Camera-type eye (tissue), 1 donor: ENCODE measurements at places on chromosomes 3 and 15. TPM values are rescaled to one million over a fixed set of nuclear protein-coding genes. Genes with fewer than 3 reads are reported as not detected.

Gene TMPRSS7
- not detected for total RNA-seq

Gene AHSG
- not detected for total RNA-seq

Gene LYSMD4
- 29.0 TPM for total RNA-seq

Gene DAPK2
- 6.5 TPM for total RNA-seq

Gene CCDC9B
- 8.4 TPM for total RNA-seq

Gene MKRN3
- total RNA-seq: 34.4 TPM

Gene DLG1
- 141 TPM for total RNA-seq

Gene NANOGP8
- not detected for total RNA-seq

Gene TTLL3
- total RNA-seq: 115 TPM

Gene AADACL2
- total RNA-seq: 1.3 TPM

Gene CAMKV
- total RNA-seq: 10.6 TPM

Gene RPL15
- total RNA-seq: 2,811 TPM

Gene ZNF619
- total RNA-seq: 13.4 TPM

Gene CNTN4
- 98.5 TPM for total RNA-seq

Gene CACNA2D2
- total RNA-seq: 17.4 TPM

Gene PTPN9
- total RNA-seq: 29.2 TPM

Gene ZNF710
- 11.7 TPM for total RNA-seq

Gene POLQ
- 5.6 TPM for total RNA-seq

Gene ATP13A5
- 0.22 TPM for total RNA-seq

Gene CDHR4
- not detected for total RNA-seq

Gene WDR93
- total RNA-seq: 0.66 TPM

Gene UBAP1L
- 22.0 TPM for total RNA-seq

Gene LNP1
- 13.2 TPM for total RNA-seq

Gene DNASE1L3
- total RNA-seq: 3.5 TPM

Gene GOLGA8G
- not detected for total RNA-seq

Gene C3orf85
- total RNA-seq: not detected

Gene EFHB
- 1.8 TPM for total RNA-seq

Gene DLEC1
- 0.33 TPM for total RNA-seq

Gene GOLGA6D
- not detected for total RNA-seq

Gene KLHDC8B
- 49.9 TPM for total RNA-seq

Gene PTH1R
- 14.7 TPM for total RNA-seq

Gene CIP2A
- 18.5 TPM for total RNA-seq

Gene CCDC33
- 5.2 TPM for total RNA-seq

Gene RETNLB
- not detected for total RNA-seq

Gene ITGA11
- total RNA-seq: 13.7 TPM

Gene CPNE4
- total RNA-seq: 18.1 TPM

Gene TMEM40
- 0.82 TPM for total RNA-seq

Gene AMT
- 13.3 TPM for total RNA-seq
